ENCODE measurements at places on chromosomes 13 and 19. TPM values are rescaled to one million over a fixed set of nuclear protein-coding genes. Genes with fewer than 3 reads are reported as not detected.

Gene PTH2
- total RNA-seq: not detected

Gene LILRB5
- 0.42 TPM for total RNA-seq

Gene NDUFA7
- 86.0 TPM for total RNA-seq

Gene PSPN
- 1.8 TPM for total RNA-seq

Gene CPB2
- total RNA-seq: not detected

Gene KRTDAP
- total RNA-seq: not detected

Gene ZNF763
- total RNA-seq: 2.0 TPM

Gene MYH14
- total RNA-seq: not detected

Gene FARP1
- total RNA-seq: 0.27 TPM

Gene DKKL1
- not detected for total RNA-seq

Gene ALOX5AP
- total RNA-seq: 21.7 TPM

Gene SERTM1
- total RNA-seq: not detected

Gene MBD3L3
- total RNA-seq: not detected

Gene SHANK1
- total RNA-seq: not detected

Gene ATP8B3
- total RNA-seq: 1.6 TPM

All from CD8-positive, alpha-beta memory T cell (primary cell).